Left renal cortex interstitium (tissue), 4 donors: ENCODE measurements at places on chromosomes 13 and 19. TPM values are rescaled to one million over a fixed set of nuclear protein-coding genes. Genes with fewer than 3 reads are reported as not detected.

DNA sequence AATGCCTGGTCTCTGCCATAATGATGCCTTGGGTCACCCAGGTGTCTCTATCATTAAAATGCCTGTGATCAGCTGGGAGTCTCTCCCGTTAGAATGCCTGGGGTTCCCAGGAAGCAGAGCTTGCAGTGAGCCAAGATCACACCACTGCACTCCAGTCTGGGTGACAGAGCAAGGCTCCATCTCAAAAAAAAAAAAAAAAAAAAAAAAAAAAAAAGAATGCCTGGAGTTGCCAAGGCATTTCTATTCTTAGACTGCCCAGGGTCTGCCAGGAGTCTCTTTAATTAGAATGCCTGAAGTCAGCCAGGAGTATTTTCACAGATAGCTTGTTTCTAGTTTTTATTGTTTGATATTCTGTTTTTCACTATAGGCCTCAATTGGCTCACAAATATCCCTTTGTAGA, 1552.5 kb downstream of the UQCRFS1 start:
- no peak for DNase-seq

DNA sequence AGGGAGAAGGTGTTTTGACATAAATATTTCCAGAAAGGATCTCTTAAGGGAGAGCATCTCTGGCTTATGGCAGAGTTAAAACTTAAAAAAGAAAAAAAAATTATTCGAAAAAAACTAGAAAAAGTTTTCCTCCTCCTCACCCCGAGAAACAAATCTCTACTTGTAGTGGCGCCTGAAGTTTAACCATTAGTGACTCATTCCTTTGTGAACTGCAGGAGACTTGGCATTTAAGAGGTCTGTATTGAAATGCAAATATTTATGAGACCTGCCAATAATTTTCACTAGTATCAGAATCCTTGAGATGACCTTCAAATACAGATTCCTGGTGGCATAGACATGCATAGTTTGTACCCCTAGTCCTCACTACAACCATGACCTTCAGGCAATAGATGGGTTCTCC, 64.9 kb upstream of the MED4 start:
- DNase-seq = no peak

DNA sequence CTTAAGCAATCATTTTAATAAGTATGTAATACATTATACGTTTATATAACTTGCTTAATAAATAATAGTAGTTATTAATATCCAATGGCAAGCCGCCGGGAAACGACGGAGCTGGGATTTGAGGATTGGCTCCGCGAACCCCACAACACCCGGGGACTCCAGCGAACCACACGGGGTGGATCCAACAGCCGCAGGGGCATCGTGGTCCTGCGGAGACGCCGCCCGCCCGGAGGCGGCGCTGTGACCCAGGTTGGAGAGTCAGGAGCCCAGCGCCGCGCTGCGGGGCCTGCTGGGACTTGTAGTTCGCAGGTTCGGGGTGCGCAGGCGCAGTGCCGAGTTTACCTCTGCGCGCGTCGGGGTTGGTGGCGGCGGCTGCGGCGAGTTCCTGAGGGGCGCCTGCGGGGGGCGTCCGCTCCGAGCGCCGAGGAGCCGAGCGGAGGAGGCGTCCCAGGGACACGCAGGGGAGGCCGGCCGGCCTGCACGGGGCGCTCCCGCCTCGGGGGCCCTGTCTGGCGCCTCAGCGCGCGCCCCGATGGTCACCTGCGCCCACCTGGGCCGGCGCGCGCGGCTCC, at the start of gene ZNF554:
Gene ZNF554 (plus strand): TSS at position 329 of the 572 bp plus-strand sequence. CDS start 204 bp downstream, at position 533.
- DNase-seq = peak; percentile 94

DNA sequence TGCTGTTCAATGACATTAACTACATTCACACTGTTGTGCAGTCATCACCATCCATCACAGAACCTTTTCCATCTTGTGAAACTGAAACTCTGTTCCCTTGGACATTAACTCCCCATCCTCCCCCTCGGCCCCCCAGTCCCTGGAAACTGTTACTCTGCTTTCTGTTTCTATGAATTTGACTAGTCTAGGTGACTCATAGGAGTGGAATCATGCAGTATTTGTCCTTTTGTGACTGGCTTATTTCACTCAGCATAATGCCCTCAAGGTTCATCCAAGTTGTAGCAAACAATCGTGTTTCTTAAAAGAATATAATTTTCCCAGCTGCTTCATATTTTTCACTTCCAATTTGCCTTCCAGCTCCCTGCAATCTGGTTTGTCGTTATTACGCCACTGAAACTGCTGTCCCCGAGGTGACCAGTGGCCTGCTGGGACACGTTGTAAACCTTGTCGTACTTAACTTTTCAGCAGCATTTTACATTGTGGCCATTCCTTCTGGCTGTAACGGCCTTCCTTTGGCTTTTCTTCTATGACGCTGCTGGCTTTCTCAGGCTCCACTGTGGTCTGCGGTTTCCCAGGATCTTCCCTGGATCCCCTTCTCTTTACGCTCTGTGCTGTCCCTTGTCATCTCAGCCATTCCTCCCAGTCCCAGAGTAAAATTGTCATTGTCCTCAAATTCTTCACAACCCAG, 74.0 kb downstream of the DHRS12 start:
- no peak for DNase-seq

GRCh38 chr13:48155848-48156247, 60.9 kb upstream of the MED4 start:
- no peak for DNase-seq

Gene RGL3
- 141 TPM for polyA plus RNA-seq
